ENCODE measurements at places on chromosomes 16 and 17.

DNA sequence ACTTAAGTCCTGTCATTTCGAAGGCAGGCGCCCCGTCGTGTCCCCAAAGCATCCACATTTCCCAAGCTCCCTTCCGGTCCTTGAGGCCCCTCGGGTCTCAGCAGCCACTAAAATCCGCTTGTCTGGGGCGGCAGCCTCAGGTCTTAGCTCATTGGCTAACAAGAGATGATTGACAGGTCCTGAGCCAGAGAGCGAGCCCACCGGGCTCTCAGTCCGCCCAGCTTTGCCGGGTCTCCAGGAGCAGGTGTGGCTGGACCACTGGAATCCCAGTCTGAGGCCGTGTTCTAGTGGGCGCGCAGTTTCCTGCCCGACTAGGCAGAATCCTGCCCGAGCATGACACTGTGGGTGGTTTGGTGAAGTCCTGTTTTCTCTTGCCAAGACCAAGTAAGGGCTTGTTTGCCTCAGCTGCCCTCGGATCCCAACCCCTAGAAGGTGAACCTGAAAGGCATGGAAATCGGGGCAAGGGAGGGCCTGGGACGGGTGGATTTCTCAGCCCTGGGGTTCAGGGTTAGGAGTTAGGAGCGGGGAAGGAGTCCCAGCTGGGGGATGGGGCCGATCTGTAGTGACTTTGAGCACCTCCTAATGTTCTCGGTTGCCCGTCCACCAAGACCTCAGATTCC, 42.8 kb downstream of the MRC2 start:
- no peak for DNase-seq

DNA sequence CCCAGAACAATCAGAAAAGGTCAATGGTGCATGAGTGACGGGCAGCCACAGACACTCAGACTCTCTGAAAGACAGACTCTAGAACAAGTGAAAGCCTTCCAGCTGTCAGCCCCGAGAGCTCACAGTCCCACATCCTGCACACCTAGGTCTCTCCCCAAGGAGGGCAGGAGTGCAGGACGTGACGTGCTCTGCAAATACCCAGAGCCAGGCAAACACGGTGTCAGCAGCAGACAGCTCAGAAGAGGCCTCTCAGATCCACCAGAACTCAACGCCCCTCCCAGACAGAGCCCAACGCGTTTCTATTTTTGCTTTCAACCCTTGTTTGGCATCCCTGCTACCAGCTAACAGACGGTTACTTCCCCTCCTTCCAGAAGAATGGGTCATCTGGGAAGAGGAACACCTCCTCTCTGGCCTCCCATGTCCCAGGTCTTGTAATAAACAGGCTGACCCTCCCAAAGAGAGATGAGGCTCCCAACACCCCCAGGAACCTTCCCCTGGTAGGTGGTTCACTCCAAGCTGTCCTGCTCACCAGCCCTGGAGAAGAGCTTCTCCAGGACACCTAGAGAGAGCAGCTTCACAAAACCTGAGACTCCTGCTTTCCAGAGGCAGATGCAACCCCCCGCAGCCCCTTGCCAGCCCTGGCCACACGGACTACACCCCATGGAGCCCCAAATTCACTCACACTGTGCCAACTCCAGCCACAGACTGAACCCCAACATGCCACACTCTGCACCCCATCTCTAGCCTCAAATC, 7.6 kb downstream of the PITPNM3 start:
- peak; percentile 43 for DNase-seq

DNA sequence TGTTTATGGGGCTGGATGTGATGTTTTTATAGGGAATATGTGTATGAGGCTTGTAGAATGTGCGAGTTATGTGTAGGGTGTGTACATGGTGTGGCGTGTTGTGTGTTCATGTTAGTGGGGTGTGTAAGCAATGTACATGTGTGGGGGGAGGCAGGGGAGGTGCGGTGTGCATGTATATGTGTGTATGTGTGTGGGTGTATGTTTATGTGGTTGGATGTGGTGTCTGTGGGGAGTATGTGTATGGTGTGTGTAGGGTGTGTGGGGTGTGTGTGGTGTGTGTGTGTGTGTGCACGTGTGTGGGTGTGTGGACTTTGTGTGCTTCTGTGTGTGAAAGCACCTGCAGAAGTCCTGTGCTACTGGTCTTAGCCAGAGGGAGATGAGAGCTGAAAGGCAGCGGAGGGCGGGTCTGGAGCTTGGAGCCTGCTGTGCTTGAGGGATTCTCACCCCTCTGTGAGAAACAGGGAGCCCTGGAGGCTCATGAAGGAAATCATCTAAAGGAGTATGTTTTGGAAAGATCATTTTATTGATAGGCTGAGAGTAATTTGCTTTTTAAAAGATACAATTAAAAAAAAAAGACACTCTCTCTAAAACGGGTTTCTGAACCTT, 222.7 kb downstream of the HS3ST4 start:
- DNase-seq, result no peak

GRCh38 chr17:18916816-18917500, 35.0 kb upstream of the SLC5A10 start:
- no peak for DNase-seq

GRCh38 chr17:67615011-67615561, 102.7 kb upstream of the NOL11 start:
- no peak for DNase-seq
